Right cardiac atrium (tissue), 5 donors: ENCODE measurements at places on chromosomes 1 and 21. TPM values are rescaled to one million over a fixed set of nuclear protein-coding genes. Genes with fewer than 3 reads are reported as not detected.
A peak's percentile ranks its signal among the peaks of the same experiment; 100 is the strongest.

DNA sequence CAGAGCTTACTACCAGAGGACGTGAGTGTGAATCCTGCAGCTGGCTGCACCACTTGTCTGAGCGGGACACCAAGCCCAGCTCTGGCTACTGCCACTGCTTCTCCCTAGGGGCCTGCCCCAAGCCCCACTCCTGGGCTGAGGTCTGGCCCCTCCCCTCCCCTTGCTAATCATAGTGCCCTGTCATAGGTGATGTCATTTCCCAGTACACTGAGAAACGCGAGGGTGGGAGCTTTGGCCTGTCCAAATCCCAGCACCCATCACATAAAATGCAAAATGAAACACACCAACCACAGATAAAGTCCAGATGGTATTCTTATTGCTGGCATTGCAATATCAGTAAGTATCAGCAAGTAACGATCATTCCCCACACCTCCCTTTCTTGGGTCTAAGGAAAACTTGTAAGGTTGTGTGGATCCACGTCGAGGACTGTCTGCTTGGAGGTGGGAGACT lies 77.7 kb downstream of the TOMM20 start:
- peak; percentile 71 for DNase-seq

DNA sequence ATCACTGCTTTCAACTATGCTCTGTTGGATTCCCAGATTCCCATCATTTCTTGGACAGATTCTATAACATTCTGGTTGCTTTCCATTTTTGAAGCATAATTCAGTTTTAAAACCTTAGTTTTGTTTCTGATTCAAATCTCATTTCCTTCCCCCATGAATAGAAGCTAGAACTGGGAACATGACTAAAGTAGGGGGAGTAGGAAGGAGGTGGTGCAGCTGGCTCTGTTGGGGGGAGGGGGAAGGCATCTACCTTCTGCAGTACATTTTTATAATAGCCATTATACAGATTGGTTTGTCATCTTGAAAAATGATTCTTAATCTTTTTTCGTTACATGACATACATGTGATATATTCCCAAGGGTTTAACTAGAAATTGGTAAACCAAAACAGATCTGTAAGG lies 48.1 kb downstream of the SMG7 start:
- no peak for DNase-seq

DNA sequence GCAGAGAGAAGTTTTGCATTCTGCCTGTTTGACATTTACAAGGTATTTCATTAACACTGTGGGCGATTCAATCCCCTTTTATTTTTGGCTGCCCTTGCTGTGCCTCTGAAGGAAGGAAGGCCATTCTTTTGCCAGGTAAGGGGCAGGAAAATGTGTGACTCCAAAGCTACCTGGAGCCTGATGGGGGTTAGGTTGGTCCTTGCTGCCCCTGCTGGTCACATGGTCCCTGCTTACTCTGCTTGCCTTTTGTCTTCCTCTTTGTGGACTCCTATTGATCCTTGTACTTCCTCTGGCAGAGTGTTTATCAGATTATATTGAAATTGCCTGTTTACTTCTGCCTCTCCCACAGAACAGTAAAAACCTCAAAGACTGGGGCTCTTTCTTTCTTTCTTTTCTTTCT lies 65.7 kb downstream of the ST6GALNAC3 start:
- no peak for DNase-seq

- DNase-seq, result no peak
Observed at GRCh38 chr1:6956488-6957159, 171.4 kb downstream of the CAMTA1 start.

DNA sequence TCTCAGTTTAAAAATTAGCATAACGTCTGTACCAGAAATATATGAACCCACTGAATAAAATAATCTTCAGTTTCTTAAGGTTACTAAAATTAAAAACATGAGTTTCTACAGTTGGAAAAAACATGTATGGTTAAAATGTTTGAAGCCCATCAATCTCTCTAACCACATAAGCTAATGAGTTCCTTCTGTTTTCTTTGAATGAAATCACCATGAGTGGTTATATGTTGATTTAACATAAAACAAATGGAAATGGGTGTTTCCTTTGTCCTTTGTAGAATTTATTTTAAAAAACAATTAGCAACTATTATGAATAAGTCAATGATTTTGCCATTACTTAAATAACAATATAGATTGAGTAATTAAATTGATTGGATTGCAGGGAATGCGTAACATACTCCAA lies 3.0 kb upstream of the ADGRL2 start:
- no peak for DNase-seq

CACNA1S gene
- total RNA-seq, result 0.09 TPM

TMEM50B gene
- total RNA-seq, result 49.3 TPM

FAM43B gene
- total RNA-seq, result 1.6 TPM

GRCh38 chr1:160629286-160630210 lies 17.3 kb downstream of the SLAMF1 start:
- DNase-seq, result peak; percentile 46

- no peak for DNase-seq
Observed at GRCh38 chr1:216653001-216653400, 70.2 kb downstream of the ESRRG start.
